NCI-H2107 (cell line): ENCODE measurements at places on chromosomes 6 and 20.

- DNase-seq: no peak
Measured at GRCh38 chr6:84618836-84619235, 145.6 kb downstream of the TBX18 start.

GRCh38 chr20:47362361-47363219, 6.1 kb upstream of the ZMYND8 start:
- no peak for DNase-seq

- no peak for DNase-seq
Measured at GRCh38 chr20:58111310-58112016, 117.0 kb downstream of the ANKRD60 start.

GRCh38 chr20:51450221-51450712, 92.3 kb downstream of the NFATC2 start:
- no peak for DNase-seq

DNA sequence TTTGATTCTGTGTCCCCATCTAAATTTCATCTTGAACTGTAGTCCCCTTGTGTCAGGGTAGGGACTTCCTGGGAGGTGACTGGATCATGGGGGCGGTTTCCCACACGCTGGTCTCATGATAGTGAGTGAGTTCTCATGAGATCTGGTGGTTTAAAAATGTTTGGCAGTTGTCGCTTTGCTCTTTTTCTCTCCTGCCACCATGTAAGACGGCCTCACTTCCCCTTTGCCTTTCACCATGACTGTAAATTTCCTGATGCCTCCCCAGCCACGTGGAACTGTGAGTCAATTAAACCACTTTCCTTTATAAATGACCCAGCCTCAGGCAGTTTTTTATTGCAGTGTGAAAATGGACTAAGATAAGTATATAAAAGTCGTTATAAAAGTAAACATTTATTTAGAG, 80.5 kb upstream of the SGK1 start:
- DNase-seq: no peak

DNA sequence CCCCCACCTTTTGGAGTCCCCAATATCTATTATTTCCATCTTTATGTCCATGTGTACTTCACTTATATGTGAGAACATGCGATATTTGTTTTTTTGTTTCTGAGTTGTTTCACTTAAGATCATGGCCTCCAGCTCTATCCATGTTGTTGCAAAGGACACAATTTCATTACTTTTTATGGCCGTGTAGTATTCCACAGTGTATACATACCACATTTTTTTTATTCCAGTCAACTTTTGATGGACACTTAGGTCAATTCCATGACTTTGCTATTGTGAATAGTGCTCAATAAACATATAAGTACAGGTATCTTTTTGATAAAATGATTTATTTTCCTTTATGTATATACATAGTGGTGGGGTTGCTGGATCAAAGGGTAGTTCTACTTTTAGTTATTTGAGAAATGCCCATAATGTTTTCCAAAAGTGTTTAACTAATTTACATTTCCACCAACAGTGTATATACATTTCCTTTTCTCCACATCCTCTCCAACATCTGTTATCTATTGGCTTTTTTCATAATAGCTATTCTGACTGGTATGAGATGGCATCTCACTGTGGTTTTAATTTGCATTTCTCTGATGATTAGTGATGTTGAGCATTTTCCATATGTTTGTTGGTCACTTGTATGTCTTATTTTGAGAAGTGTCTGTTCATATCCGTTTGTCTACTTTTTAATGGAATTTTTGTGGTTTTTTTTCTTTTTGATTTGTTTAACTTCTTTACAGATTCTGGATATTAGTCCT, 34.0 kb upstream of the COL10A1 start:
- no peak for DNase-seq

DNA sequence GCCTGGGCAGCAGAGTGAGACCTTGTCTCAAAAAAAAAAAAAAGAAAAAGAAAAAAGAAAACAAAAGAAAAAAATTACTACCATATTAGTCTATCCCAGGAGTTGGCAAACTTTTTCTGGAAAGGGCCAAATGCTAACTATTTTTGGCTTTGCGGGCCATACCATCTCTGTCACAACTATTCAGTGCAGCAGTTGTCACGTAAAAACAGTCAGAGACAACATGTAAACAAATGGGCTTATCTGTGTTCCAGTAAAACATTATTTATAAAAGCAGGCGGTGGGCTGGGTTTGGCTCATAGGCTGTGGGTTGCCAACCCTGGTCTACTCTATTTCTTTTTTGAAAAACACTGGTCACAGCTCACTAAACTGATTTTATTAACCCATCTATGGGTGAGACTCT, 53.4 kb downstream of the EYA2 start:
- DNase-seq: no peak

DNA sequence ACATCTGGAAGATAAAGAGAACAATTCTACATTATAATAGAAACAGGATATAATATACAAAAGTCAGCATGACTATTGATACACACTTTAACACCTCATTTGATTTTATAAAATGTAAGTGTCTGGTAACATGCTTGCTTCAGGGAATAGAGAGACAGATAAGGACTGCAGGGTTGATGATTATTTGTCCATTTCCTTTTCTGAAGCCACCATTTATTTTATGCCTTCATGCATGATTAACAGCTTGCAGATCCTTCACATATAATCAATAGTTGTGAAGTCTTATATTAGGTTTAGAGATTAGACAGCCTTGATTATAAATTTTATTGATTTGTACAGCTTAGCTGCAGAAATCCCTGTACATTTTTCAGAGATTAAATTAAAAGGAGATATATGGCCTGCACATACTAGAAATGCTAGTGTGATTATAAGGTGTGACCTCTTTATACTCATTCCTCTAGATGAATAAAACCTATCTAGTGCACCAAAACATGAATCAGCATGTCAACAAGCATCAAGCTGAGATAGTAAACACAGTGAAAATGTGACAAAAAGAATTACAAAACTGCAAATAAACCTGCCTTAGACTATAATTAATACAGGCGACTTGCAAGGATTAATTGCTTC, 198.8 kb upstream of the THEMIS start:
- DNase-seq: no peak

- DNase-seq: no peak
Measured at GRCh38 chr20:57680131-57680716, 29.6 kb downstream of the PMEPA1 start.

- DNase-seq: no peak
Measured at GRCh38 chr20:53623454-53624211, 30.0 kb upstream of the ZNF217 start.

- DNase-seq: no peak
Measured at GRCh38 chr6:6966127-6966526, 141.6 kb upstream of the RREB1 start.

- no peak for DNase-seq
Measured at GRCh38 chr20:41299899-41300298, 17.6 kb downstream of the ZHX3 start.

DNA sequence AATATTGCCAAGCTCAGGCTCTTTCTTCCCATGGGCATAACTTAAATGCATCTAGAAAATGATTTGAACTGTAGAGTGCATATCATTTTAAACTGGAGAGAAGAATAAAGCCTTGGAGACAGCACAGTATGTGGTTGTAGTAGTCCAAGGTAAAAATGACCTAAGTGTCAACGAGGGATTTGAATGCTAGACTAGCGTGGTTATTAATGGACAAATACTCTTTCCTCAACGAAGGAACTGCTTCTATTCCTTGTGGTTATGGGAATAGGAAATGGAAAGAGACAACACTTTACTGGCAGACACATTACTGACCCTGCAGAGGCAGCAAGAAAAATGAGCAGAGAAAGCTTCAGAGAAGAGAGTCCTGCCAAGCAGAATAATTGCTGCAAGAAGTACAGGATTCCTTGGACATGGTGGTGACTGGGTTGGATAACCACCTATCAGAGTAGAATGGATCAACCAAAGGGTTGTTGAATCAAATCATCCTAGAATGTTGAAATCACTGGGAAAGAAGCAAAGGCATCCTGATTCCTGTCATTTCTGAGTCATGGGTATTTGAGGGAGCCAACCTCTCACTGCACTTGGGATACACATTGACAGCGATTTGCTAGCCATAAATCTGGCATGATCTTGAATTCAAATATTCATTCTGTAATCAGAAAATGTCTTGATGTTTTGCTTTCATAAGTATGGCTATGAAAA, 258.1 kb upstream of the EPHA7 start:
- DNase-seq: no peak

DNA sequence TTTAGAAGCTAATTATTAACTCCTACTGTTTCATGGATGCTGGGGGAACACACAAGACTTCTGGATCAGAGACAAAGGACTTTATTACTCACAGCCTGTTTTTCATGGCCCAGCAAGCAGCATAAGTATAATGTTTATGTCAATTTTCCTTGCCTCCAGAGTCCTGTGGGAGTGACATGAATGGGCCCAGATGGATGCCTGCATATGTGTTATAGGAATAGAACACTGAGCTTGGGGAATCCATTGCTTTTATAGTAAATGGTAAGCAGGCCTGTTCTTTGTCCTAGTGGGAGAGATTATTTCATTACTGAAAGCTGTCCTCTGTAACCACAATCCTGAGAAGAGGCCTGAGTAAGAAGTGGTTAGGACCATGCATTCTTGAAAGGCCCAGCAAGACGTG, 25.6 kb downstream of the BLTP3A start:
- no peak for DNase-seq

GRCh38 chr6:45855642-45856394, 159.8 kb downstream of the CLIC5 start:
- DNase-seq: no peak

GRCh38 chr6:75196081-75196687, 9.7 kb downstream of the COL12A1 start:
- DNase-seq: no peak

- no peak for DNase-seq
Measured at GRCh38 chr6:154257067-154257466, 99.5 kb downstream of the IPCEF1 start.

DNA sequence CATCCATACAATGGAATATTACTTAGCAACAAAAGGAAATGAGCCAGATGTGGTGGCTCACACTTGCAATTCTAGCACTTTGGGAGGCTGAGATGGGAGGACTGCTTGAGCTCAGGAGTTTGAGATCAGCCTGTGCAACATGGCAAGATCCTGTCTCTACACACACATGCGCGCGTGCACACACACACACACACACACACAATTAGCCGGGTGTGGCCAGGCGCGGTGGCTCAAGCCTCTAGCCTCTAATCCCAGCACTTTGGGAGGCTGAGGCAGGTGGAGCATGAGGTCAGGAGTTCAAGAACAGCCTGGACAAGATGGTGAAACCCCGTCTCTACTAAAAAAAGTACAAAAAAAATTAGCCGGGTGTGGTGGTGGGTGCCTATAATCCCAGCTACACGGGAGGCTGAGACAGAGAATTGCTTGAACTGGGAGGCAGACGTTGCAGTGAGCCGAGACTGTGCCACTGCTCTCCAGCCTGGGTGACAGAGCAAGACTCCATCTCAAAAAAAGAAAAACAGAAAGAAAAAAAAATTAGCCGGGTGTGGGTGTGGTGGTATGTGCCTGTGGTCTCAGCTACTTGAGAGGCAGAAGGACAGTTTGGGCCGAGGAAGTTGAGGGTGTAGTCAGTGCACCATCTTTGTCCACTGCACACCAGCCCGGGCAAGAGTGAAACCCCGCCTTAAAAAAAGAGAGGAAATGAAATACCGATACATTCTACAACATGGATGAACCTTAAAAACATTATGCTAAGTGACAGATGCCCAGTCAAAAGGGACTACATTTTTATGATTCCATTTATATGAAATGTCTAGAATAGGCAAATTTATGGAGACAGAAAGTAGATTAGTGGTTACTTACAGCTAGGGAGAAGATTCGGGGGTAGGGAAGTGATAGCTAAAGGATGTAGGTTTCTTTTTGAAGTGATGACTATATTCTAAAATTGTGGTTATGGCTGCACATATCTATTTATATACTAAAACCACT, 52.5 kb downstream of the RBL1 start:
- DNase-seq: no peak

GRCh38 chr20:38722683-38723016, 1.6 kb upstream of the SLC32A1 start:
- no peak for DNase-seq

- no peak for DNase-seq
Measured at GRCh38 chr6:168354338-168354737, 34.8 kb upstream of the DACT2 start.

DNA sequence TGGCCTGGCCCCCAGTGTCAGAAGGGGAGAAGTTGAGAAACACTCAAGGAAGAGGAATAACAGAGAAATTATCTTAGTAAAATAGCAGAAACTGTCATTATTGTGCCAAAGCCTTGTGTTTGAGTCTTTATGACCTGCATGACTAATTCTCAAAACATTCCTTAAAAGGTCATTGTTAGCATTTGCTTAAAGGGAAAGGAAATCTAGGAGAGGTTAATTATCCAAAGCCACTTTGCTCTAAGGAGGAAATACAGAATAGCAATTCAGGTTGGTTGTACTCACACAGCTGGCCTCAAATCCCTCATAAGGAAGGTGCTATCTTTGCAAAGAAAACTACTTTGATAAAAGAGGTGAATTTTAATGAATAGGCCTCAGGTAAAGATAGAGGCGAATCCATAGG, 516.7 kb downstream of the CBLN4 start:
- no peak for DNase-seq

DNA sequence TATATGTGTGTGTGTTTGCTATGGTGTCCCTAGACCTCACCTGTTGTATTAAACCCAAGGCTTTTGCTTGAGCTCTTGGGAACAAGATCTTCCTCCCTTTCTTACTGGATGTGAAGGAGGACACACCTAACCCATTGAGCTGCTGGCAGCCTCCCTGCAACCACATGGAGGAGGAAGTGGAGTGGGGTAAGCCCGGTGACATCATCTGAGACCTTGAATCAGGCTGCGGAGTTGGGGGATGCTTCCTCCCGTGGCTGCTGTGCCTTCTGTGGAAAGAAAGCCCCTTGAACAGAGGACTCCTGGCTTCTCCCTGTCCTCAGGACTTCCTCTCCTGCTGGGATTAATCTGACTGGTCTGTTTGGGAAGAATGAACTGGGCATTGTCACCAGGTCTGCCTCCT, 3.3 kb downstream of the CST11 start:
- DNase-seq: no peak

GRCh38 chr20:4134355-4134834, 119.0 kb upstream of the RNF24 start:
- no peak for DNase-seq

- no peak for DNase-seq
Measured at GRCh38 chr20:33656010-33656782, 5.9 kb upstream of the C20orf144 start.

- DNase-seq: no peak
Measured at GRCh38 chr20:37808233-37809070, 94.5 kb upstream of the VSTM2L start.

DNA sequence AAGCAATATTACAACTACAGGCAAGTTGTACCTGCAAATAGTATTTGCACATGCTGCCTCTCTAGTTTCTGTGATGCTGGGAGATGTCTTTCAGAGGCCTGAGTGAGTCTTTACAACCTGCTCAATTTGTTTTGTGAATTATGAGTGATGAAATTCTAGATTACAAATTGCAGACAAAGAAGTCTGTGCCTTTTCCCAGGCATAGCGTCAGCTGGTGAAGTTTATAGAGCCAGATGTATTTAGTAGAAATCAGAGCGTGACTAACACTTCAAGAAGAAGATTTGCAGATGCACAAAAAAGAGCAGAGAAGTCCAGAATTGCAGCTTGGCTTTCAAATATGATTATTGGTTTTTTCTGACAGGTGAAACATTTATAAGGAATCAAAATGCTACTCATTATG, 289.9 kb downstream of the PLCB1 start:
- DNase-seq: no peak
